Activated T-helper 1 cell treated with anti-CD3 and anti-CD28 coated beads, Interleukin-12 subunit alpha, Interleukin-12 subunit beta, Interleukin-2, Interleukin-4 antibody, amounts not matched to agents 30 ng/mL and 10 ng/mL and 1 ng/mL, durations not matched to agents 14 hours and 24 hours and 36 hours (primary cell): ENCODE measurements at places on chromosomes 7 and 10. TPM values are rescaled to one million over a fixed set of nuclear protein-coding genes. Genes with fewer than 3 reads are reported as not detected.

HOXA9 gene
- total RNA-seq: not detected in 2 replicates

AGAP9 gene
- total RNA-seq: 9.2 and 9.5 TPM in 2 replicates

ZNF239 gene
- total RNA-seq: 1.4 and 1.7 TPM in 2 replicates

HGF gene
- total RNA-seq: not detected in 2 replicates

OGDHL gene
- total RNA-seq: 1.2 and 2.8 TPM in 2 replicates

TCAF2 gene
- total RNA-seq: 22.9 and 23.5 TPM in 2 replicates

HOGA1 gene
- total RNA-seq: not detected in 2 replicates

HOXA1 gene
- 0.16 and 0.24 TPM in 2 replicates for total RNA-seq

DOCK1 gene
- 0.75 and 1.2 TPM in 2 replicates for total RNA-seq

COBL gene
- not detected in 2 replicates for total RNA-seq
